Activated CD4-positive, alpha-beta T cell treated with anti-CD3 and anti-CD28 coated beads, Interleukin-2, amount 50 U/mL, for 24 hours (primary cell): ENCODE measurements at places on chromosomes 16 and 17.
A peak's percentile ranks its signal among the peaks of the same experiment; 100 is the strongest.

GRCh38 chr17:1377334-1377733 lies 22.7 kb downstream of the YWHAE start:
- DNase-seq: no peak

- no peak for DNase-seq
Observed at GRCh38 chr16:72666267-72666666, 381.7 kb downstream of the ZFHX3 start.

GRCh38 chr17:30253312-30253711 lies 17.8 kb upstream of the SLC6A4 start:
- no peak for DNase-seq

GRCh38 chr16:86299882-86300610 lies 210.3 kb upstream of the FOXF1 start:
- no peak for DNase-seq

DNA sequence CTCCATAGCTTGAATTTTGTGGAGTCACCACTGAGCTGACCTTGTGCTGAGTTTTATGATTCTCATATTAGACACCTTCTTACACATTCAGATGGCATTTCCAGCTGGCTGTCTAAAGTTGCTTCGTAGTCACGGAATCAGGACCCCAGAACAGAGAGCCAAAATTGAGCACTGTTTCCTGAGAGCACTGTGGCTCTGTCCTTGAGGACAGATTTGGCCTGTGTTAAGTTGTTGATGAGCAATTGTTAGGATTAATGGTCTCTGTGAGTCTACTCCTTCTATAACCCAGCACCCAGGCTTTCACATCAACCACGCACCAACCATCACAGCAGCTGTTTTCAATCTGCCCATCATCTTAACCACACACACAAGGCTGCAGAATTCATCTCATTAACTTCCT lies 277.5 kb upstream of the HSBP1 start:
- DNase-seq: no peak

- DNase-seq: peak; percentile 100
Observed at GRCh38 chr16:1308977-1309885, at the start of gene UBE2I. UBE2I (plus strand) TSS chr16:1309636; CDS start chr16:1314031, 4,395 bp downstream.

- no peak for DNase-seq
Observed at GRCh38 chr17:27995554-27995953, 46.9 kb upstream of the NLK start.

- no peak for DNase-seq
Observed at GRCh38 chr16:56871172-56871593, 6.2 kb downstream of the SLC12A3 start.

DNA sequence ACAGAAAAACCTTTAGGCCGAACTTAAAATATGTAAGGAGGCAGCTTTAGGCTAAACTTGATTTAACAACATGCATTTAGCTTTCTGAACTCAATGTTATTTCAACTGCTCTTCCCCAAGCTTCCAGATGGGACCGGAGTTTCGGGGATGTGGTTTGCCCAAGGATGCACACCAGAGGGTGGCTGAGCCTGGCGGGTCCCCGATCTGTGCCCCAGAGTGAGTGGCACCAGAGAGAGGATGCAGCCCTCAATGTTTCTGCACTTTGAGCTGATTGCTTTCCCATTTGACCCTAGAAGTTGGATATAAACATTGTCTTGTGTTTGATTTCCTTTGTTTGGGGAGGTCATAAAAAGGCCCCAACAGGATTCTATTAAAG lies 348.0 kb upstream of the TNRC6C start:
- DNase-seq: no peak

- no peak for DNase-seq
Observed at GRCh38 chr17:68512960-68513474, 787 bp downstream of the PRKAR1A start.

DNA sequence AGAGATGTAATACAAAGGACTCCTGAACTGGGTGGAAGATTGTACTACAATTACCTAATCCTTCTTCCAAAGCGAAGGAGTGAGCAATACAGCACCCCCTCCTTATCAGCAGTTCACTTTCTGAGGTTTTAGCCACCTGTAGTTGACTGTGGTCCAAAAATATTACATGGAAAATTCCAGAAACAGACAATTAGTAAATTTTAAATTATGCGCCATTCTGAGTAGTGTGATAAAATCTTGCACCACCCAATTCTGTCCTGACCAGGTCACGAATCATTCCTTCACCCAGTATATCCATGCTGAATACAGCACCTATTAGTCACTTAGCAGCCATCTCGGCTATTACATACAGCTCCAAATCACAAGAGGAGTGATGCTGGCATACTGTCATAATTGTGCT lies 23.2 kb downstream of the VPS53 start:
- no peak for DNase-seq

- no peak for DNase-seq
Observed at GRCh38 chr17:74016461-74016860, 187.0 kb upstream of the RPL38 start.

DNA sequence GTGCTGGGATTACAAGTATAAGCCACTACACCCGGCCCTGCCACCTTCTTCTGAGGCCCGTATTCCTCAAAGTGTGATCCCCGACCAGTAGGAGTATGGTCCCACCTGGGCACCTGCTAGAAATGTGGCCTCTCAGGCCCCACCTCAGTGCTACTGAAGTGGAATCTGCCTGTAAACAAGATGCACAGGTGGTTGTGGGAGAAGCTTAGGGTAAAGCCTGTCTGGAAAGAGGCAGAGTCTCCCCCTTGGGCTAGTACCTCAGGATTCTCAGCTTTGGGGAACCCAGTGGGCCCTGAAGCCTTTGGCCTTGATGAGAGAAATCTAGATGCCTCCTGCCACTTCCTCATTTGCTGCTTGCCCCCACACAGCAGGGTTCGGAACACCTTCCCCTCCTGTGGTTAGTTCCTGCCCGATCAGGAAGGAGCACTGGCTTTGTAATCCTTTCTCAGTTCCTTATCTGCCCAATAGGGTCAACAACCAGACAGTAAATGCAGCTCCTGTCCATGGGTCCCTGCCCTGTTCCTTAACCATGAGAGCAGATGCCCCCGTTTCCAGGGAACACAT lies 25.2 kb downstream of the TK2 start:
- DNase-seq: no peak

- DNase-seq: no peak
Observed at GRCh38 chr16:50015631-50016030, 9.4 kb upstream of the CNEP1R1 start.

GRCh38 chr17:21513012-21513570 lies 136.9 kb downstream of the KCNJ12 start:
- DNase-seq: peak; percentile 74

GRCh38 chr16:72013389-72013788 lies 4.8 kb downstream of the DHODH start:
- DNase-seq: no peak
